ENCODE measurements at places on chromosomes 2 and 18.

DNA sequence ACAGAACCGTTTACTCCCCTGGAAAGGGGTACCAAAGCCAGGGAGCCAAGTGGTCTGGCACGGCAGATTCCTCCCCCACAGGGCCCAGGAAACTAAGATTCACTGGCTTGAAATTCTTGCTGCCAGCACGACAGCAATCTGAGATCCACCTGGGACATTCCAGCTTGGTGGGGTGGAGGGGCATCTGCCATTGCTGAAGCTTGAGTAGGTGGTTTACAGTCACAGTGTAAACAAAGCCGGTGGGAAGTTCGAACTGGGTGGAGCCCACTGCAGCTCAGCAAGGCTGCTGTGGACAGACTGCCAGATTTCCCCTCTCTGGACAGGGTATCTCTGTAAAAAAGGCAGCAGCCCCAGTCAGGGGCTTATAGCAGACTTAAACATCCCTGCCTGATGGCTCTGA is 901.7 kb upstream of the LRRTM1 start:
- DNase-seq: no peak

- no peak for DNase-seq
These were observed 155.4 kb upstream of the SMIM21 start for GRCh38 chr18:75582940-75583339.

- no peak for DNase-seq
These were observed 381.3 kb downstream of the SOX11 start for GRCh38 chr2:6073191-6074088.

DNA sequence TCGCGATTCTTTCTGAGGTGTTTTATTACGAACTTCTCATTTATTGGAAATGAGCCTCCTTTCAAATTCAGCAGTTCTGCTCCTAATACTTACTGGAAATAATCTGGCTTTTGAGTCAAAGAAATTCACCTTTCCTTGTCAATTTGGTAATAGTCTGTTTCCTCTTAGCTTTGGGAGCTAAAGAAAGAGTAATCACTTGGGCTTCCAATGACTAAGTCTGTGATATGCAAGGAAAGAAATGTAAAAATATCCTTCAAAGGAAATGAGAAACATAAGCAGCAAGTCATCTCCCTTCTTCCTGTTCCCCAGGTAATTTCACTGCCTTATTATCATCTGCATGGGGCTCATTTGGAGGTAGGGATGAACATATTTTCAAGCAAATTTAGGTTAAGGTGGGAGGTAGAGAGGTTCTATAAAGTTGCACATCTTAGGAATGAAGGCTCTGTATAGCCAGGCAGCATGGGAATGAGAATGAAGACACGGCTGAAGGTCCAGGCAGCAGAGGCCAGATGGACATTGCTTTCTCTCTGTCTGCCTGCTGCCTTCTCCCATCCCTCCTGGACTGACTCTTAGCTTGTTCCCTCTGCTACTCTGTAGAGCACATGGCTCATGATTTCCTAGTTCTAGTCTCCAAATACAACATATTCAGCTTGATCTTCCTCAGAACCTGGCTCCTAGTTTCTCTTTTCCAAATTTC is 1.0 kb downstream of the SPP2 start:
- peak; percentile 57 for DNase-seq

DNA sequence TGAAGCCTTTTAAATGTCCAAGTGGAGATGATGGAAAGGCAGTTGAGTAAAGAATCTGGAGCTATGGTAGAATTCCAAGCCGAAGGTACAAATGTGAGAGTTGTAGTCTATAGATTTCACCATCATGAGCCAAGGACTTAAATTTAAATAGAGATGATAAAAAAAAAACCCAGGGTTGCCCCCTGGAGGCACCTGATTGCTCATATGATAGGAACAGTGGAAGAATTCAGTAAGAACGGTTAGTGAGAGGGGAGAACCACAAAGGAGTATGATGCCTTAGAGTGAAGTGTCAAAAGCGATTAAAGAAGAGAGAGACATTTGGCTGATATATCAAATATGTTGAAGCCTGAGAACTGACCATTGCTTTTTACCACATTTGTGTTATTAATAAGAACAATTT is 11.9 kb downstream of the NYAP2 start:
- peak; percentile 32 for DNase-seq

DNA sequence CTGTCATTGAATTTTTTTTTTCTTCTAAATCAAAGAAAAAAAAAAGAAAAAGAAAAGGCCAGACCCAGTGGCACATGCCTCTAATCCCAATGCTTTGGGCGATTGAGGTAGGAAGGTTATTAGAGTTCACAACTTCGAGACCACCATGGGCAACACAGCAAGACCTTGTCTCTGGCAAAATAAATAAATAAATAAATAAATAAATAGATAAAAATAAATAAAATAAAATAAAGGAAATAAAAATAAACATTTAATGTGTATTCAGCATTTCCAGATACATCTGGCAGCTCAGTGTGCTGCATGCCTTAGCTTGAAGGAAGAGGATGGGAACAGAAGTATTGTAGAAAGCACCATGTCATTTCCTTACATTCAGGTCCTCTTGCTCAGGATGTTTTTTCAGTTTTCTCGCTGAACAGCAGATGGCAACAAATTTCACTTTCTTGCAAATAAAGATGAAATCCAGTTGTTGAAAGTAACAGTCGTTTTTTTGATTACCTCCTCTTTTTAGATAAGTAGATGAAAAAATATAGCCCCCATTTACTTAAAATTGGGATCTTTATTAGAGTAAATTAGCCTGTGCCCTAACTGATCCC is 25.7 kb upstream of the FAM178B start:
- peak; percentile 75 for DNase-seq

GRCh38 chr2:85753525-85754312 is at the start of gene ATOH8:
TSS of gene ATOH8 (plus strand) at chr2:85753991. CDS start at chr2:85754190, 199 bp downstream.
- DNase-seq: peak; percentile 70

- no peak for DNase-seq
These were observed 90.1 kb downstream of the SLC66A3 start for GRCh38 chr2:11245322-11245721.

- DNase-seq: no peak
These were observed 549.2 kb upstream of the VWC2L start for GRCh38 chr2:213861638-213862037.

GRCh38 chr2:234953116-234954031 is 1.6 kb downstream of the SH3BP4 start:
- DNase-seq: peak; percentile 52

- DNase-seq: no peak
These were observed 26.7 kb upstream of the SMIM21 start for GRCh38 chr18:75454022-75454795.

DNA sequence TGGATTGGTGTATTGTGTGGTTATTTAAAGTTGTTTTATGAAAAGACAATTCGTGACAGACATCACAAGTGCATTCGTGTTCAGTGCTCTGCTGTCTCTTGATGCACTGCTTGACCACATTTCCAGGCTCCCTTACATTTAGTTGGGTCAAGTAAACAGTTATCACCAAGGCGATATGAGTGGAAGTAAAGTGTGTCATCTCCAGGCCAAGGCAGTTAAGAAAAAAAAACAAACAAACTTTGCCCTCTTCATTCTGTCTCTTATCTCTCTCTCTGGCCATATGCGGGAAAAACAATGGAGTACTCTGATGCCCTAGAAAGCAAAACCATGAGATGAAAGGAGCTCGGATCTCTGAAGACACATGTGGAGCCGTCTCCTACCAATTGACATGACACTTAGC is 131.1 kb downstream of the DSEL start:
- peak; percentile 46 for DNase-seq

- no peak for DNase-seq
These were observed 120.8 kb downstream of the PLCL1 start for GRCh38 chr2:197925204-197925603.

GRCh38 chr18:45576931-45577330 is 38.3 kb upstream of the SLC14A2 start:
- no peak for DNase-seq

- DNase-seq: no peak
These were observed 157.1 kb downstream of the MC4R start for GRCh38 chr18:60215432-60215831.

DNA sequence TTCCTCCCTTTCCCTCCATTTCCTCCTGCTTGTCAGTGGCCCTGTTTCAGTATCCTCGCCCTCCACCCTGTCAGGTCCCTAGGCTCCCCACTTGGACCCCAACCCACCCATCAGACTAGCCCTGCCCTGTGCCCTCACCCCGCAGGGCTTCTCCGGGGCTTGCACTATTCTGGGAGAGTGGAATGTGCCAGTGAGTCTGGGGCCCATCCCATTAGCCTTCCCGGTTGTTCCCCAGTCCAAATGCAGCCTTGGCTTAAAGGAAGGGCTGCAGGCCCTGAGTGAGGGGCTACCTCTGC is 45.5 kb downstream of the MYO7B start:
- DNase-seq: no peak

- no peak for DNase-seq
These were observed 90.4 kb upstream of the NOSTRIN start for GRCh38 chr2:168712053-168712452.

- no peak for DNase-seq
These were observed 26.9 kb upstream of the GLS start for GRCh38 chr2:190853531-190854383.

DNA sequence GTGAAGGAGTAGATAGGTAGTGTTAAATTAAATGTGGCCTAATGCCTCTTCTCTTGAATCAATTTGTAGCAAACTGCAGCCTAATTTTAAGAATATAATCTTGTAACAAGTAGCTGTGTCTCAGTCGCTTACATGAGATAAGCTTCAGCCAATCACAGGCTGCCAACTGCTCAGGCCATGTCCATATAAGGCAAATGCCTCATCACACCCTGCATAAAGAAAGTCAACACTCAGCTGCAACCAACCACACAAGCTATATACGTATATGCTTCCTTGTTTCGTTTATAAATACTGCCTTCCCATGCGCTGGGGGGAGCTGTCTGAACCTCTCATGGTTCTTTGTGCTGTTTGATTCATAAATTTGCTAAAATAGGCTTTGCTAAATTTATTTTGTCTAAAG is 476.3 kb downstream of the TRIB2 start:
- peak; percentile 27 for DNase-seq

DNA sequence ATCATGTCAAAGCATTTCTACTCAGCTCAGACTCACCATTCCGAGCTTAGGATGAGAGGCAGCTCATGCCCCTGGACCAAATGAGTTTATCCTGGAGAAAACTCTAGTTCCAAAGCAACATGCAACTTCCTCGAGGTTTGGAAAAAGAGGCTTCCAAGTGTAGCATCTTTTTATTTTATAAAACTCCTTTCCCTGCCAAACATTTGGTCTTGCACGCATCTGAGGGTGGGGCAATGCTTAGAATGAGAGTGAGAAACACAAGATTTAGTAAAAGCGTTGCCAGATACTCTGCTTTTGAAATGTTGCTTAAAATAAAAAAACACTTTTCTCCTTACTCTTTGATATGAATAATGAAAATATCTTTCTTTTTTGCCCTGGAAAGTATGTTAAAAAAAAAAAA is 151.5 kb downstream of the NCKAP5 start:
- no peak for DNase-seq

GRCh38 chr2:24115057-24115456 is 8.1 kb downstream of the PFN4 start:
- DNase-seq: no peak

GRCh38 chr2:215451012-215451756 is 15.3 kb upstream of the FN1 start:
- DNase-seq: no peak

- no peak for DNase-seq
These were observed 141.3 kb upstream of the NOSTRIN start for GRCh38 chr2:168660870-168661862.

GRCh38 chr2:171185941-171186340 is 25.2 kb upstream of the TLK1 start:
- peak; percentile 59 for DNase-seq

GRCh38 chr18:13026583-13027270 is 35.6 kb downstream of the CEP192 start:
- peak; percentile 1 for DNase-seq

GRCh38 chr2:120964819-120965218 is 229.2 kb downstream of the GLI2 start:
- peak; percentile 65 for DNase-seq

- DNase-seq: no peak
These were observed 55.5 kb downstream of the PXDN start for GRCh38 chr2:1688859-1689258.

GRCh38 chr2:8640498-8640897 is 41.4 kb upstream of the ID2 start:
- no peak for DNase-seq

GRCh38 chr2:241107031-241107783 is 5.1 kb upstream of the MTERF4 start:
- DNase-seq: no peak

DNA sequence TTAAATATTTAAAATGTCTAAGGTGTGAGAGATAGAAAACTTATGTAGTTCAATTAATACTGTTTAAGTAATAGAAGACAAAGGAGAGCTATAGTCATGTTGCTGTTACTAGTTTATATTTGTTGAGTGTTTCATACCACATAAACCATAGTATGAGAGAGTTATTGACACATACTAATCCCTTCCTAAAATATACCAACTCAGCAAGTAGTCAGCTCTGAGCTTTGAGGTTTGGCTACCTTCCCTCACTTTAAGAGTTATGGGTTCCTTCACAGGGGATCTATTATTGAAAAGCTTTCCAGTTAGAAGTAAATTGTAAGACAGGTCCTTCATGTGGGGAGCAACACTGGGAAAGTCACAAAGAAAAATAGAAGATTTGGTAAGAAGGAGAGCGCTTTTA is 701.6 kb upstream of the ZEB2 start:
- DNase-seq: no peak

GRCh38 chr2:60963190-60963589 is 54.3 kb upstream of the PEX13 start:
- no peak for DNase-seq

- DNase-seq: no peak
These were observed 136.5 kb upstream of the CTDP1 start for GRCh38 chr18:79542876-79543750.

DNA sequence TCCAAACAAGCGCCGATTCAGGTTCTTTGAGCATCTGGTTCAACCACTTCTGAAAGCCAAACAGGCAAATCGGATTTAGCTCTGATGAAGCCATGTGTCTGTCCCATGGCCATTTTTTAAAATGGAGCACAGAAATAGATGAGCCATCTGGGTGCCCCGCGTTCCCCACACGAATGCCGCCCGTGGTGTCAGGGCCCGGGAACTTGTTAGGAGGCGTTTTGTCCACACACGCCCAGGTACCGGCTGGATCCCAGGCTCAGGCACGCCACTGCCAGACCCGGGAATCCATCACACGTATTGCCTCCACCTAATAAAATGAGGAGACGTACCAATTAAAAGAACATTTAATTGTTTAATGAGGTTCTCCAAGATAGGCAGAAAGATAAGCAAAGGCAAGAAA is 374.4 kb upstream of the SALL3 start:
- no peak for DNase-seq

DNA sequence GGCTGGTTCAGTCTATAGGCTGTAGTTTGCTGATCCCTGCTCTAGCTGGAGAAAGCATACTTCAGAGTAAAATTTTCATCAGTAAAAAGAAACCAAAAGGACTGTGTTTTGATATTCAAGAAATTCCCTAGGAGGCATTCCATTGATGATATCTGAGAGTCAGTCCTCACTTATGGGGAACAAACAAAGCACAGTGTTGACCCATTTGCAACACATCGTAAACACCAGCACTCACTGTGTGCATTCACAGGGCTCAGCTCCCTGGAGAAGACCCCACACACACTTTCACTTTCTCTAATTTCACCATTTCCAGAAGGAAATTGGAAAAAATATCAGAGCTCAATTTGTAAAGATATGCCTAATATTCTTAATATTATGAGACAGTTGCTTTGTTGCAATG is 147.1 kb downstream of the PIEZO2 start:
- DNase-seq: no peak

Data from ELR (cell line).